ENCODE measurements at places on chromosomes 16 and 17. TPM values are rescaled to one million over a fixed set of nuclear protein-coding genes. Genes with fewer than 3 reads are reported as not detected.
A peak's percentile ranks its signal among the peaks of the same experiment; 100 is the strongest.

GRCh38 chr17:37089956-37090355 is 141.2 kb downstream of the AATF start:
- no peak overlapping the region for H3K4me3 ChIP-seq
- H3K27me3 ChIP-seq, result no peaks in the 10 kb centered on the region
- H3K36me3 ChIP-seq, result peaks cover 47% of the 10 kb centered on the region
- no peak overlapping the region for H3K27ac ChIP-seq

Gene KRT20
- total RNA-seq, result not detected

DNA sequence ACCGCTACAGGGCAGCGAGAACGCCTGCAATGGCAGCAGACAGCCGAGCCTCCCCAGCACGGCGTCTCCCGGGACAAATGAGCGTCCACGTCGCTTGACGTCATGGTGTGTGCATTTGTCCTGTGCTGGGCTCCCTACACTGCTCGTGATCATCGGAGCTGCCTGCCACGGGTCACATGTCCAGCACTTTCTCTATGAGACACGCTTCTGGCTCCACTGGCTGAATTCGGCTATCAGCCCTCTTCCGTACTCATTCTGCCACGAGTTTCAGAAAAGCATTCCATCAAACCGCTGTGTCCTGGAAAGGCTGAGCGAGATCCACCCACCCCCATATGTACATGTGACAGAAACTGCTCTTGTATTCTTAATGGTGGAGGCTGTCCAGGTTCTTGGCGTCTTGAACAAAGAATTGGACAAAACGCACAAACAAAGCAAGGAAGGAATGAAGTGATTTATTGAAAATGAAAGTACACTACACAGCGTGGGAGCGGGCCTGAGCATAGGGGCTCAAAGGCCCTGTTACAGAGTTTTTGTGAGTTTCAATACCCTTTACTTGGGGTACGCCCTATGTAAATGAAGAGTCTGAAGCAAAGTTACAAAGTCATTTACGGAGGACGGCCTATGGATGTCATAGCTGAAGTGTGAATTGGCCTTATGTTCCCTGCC is 28.5 kb upstream of the SHCBP1 start:
- no peak overlapping the region for H3K27ac ChIP-seq
- no peak overlapping the region for H3K4me3 ChIP-seq
- no peaks in the 10 kb centered on the region for H3K4me1 ChIP-seq
- no peaks in the 10 kb centered on the region for H3K36me3 ChIP-seq

DNA sequence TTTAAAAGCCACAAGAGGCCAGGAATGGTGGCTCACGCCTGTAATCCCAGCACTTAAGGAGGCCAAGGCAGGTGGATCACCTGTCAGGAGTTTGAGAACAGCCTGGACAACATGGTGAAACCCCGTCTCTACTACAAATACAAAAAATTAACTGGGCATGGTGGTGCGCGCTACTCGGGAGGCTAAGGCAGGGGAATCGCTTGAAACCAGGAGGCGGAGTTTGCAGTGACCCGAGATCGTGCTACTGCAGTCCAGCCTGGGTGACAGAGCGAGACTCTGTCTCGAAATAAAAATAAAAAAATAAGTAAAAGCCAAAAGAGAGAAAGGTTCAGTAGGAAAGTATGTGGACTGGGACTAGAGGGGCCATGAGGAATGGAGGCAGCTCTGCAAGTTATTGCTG is 13.1 kb upstream of the ITGAL start:
- no peak overlapping the region for H3K4me3 ChIP-seq
- H3K4me1 ChIP-seq, result no peaks in the 10 kb centered on the region
- DNase-seq, result no peak
- no peak overlapping the region for H3K27ac ChIP-seq
- no peaks in the 10 kb centered on the region for H3K27me3 ChIP-seq

Gene RGS11
- 1.1 TPM for total RNA-seq

DNA sequence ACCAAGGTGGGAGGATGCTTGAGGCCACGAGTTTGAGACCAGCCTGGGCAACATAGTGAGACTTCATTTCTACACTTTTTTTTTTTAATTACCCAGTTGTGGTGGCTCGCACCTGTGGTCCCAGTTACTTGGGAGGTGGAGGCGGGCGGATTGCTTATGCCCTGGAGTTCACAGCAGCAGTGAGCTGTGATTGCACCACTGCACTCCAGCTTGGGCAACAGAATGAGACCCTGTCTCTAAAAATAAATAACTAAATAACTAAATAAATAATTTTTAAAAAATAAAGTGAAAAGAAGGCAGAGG is 9.3 kb downstream of the DNAI2 start:
- no peak overlapping the region for H3K27ac ChIP-seq
- peaks cover 6% of the 10 kb centered on the region for H3K4me1 ChIP-seq
- H3K36me3 ChIP-seq, result no peaks in the 10 kb centered on the region
- H3K4me3 ChIP-seq, result no peak overlapping the region

DNA sequence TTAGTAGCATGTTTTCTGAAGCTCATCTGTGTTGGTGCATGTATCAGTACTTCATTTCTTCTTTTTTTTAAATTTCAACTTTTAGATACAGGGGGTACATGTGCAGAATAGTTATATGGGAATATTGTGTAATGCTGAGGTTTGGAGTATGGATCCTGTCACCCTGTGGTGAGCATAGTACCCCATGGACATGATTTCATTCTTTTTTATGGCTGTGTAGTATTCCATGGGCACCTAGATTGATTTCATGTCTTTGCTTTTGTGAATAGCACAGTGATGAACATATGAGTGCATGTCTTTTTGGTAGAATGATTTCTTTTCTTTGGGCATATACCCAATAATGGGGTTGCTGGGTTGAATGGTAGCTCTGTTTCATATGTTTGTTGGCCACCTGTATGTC is 55.0 kb upstream of the NOL11 start:
- peaks cover 4% of the 10 kb centered on the region for H3K4me1 ChIP-seq
- H3K36me3 ChIP-seq, result no peaks in the 10 kb centered on the region
- DNase-seq, result no peak
- no peaks in the 10 kb centered on the region for H3K27me3 ChIP-seq
- H3K27ac ChIP-seq, result no peak overlapping the region
- no peak overlapping the region for H3K4me3 ChIP-seq

DNA sequence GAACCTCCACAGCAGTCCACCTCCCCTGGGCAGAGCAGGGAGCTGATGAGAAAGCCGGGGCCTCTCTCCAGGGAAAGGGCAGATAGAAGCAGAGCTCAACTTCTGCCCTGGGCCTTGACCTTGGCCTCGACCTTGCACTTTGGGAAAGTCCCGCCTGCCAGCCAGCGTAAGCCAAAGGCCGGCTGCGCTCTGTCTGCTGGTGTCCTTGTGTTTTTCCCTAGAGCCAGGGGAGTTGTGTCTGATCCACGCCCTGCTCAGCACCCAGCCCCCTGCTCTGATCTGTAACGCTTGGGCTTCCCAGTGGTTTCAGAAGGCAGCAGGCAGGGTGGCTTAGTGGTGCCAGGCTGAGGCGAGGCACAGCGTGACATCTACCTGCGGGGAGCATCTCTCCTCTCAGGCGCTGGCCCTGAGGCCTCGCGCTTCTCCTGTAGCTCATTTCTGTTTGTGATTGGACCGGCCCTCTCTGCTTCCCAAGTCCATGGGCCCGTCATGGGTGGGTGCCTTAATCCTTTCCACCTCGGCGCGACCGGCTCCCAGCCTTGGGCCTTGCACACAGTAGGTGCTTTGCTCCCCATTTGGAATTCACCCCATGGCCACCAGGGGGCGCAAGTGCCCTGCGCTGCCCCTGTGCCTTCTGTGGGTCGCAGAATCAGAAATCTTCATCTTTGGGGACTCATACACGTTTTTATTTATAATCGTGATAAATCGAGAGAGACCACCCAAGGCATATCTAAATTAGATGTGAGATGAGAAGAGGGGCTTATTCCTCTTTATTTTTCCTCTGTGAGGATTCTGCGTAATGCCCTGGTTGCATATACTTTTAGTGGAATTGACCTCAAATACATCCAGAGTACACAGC is 24.2 kb downstream of the SGSH start:
- H3K27me3 ChIP-seq, result no peaks in the 10 kb centered on the region
- H3K4me3 ChIP-seq, result no peak overlapping the region
- H3K27ac ChIP-seq, result no peak overlapping the region
- no peaks in the 10 kb centered on the region for H3K36me3 ChIP-seq

DNA sequence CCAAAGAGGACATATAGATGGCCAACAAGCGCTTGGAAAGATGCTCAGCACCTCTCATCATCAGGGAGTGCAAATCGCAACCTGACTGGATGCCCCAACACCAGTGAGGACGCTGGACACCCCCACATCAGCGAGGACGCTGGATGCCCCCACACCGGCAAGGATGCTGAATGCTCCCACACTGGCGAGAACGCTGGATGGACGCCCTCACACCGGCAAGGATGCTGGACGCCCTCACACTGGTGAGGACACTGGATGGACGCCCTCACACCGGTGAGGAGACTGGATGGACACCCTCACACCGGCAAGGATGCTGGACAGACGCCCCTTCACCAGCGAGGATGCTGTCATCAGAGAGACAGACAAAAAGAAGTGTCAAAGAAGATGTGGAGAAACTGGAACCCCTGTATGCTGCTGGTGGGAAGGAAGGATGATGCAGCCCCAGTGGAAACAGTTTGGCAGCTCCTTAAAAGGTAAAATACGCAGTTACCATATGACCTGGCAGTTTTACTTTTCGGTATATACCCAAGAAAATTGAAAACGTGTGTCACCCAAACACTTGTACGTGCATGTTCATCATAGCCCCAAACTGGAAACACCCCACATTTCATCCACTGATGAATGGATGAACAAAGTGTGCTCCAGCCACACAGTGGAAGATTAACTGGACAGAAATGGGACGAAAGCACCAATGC is 10.1 kb upstream of the JPH3 start:
- H3K4me1 ChIP-seq, result peaks cover 3% of the 10 kb centered on the region
- DNase-seq, result no peak
- no peaks in the 10 kb centered on the region for H3K27me3 ChIP-seq
- no peaks in the 10 kb centered on the region for H3K36me3 ChIP-seq
- no peak overlapping the region for H3K4me3 ChIP-seq

- no peaks in the 10 kb centered on the region for H3K27me3 ChIP-seq
- 0 out of 2 replicates have a peak, but pooled peaks cover 3% of the 10 kb centered on the region for H3K4me1 ChIP-seq
- H3K4me3 ChIP-seq, result no peak overlapping the region
- no peak overlapping the region for H3K27ac ChIP-seq
- no peak for DNase-seq
- H3K36me3 ChIP-seq, result no peaks in the 10 kb centered on the region
Observed at GRCh38 chr16:4067262-4068001, 48.8 kb downstream of the ADCY9 start.

DNA sequence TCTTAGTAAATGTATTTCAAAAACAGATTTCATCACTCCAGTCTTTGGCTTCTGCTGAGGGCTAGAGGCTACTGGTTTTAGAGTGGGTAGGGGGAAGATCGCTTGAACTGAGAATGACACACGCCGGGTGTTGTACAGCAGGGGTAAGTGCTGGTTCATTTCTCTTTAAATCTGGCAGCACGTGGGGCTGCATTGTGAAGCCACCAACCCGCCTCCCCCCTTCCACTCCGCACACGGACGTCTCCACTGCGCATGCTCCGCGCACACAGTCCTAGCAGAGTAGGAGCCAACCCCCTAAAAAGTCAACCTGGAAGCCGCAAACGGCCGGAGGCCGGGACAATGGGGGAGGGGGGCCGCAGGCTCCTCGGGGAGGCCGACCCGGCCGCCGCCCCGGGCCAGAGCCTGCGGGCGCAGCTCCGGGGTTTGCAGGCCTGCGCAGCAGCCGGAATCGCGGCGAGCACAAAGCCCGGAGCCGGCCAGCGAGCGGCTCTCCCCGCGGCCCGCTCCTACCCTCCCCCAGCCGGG is 1.3 kb downstream of the UBE2G1 start:
- H3K27ac ChIP-seq, result peak overlapping the region; percentile 85
- no peaks in the 10 kb centered on the region for H3K4me1 ChIP-seq
- H3K4me3 ChIP-seq, result peak overlapping the region; percentile 98
- no peaks in the 10 kb centered on the region for H3K27me3 ChIP-seq
- DNase-seq, result peak; percentile 86

Gene MAPK8IP3
- total RNA-seq, result 41.4 TPM

DNA sequence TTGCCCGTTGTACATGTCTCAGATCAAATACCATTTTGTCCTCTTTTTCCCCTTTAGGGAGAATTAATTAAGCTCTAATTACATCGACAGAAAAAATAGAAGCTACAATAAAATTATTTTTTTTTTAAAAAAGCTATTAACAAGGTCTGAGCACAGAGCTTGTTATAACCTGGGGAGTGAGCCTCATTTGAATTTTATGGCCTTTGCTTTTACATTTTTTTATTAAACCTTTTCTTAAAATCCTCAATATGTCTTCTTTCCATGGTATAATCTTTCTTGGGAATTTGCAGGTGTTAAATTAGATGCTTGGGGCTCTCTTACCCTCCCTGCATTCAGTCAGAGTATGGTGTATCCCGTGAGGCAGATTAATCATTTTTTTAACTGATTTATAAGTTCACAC is 212.5 kb upstream of the XYLT1 start:
- no peak for DNase-seq
- no peak overlapping the region for H3K4me3 ChIP-seq
- no peaks in the 10 kb centered on the region for H3K4me1 ChIP-seq
- H3K27me3 ChIP-seq, result no peaks in the 10 kb centered on the region

Gene RHBDF1
- 32.5 TPM for total RNA-seq

Gene C1QTNF8
- total RNA-seq, result not detected

DNA sequence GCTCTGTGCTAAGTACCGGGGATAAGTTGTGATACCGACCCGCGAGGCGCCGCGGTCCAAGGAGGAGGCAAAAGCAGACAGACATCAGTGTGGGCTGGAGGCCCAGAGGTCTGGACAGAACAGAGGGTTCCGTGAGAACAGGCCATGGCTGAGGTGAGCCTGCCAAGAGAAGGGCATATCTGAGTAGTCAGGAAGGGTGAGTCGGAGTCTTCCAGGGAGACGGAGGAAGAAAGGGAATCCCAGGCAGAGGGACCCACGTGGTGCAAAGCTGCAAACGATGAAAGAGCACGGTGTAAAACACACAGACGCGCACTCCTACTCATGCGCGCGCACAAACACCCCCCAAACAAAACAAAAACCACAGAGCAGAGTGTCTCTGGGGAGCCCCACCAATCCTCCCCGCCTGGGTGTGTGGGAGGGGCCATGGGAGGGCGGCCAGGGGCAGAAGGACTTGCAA is 18.1 kb downstream of the RHBDL3 start:
- no peak for DNase-seq
- H3K4me1 ChIP-seq, result peaks cover 27% of the 10 kb centered on the region
- no peak overlapping the region for H3K4me3 ChIP-seq
- no peaks in the 10 kb centered on the region for H3K27me3 ChIP-seq
- no peak overlapping the region for H3K27ac ChIP-seq
- H3K36me3 ChIP-seq, result no peaks in the 10 kb centered on the region

Gene HOXB1
- not detected for total RNA-seq

Gene DPEP1
- 2.5 TPM for total RNA-seq

DNA sequence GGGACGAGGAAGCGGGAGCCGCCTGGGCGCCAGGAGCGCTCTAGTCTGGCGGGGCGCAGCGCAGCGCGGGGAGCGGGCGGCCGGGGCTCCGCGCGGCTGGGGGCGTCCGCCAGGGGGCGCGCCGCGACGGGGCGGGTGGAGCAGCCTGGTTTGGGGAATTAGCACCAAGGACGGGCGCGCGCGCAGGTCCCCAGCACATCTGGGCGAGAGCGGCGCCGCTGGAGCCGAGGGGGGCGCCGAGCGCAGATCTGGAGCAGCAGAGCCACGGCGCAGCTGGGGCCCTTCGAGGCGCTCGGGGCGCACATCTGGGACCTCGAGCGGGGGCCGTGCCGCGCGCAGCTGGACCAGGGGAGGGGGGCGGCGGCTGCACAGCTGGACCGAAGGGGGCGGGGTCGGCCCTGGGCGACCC is at the start of gene NXPH3:
Gene NXPH3 (plus strand): TSS at position 193 of the 409 bp plus-strand sequence. CDS start 349 bp downstream, outside the sequence.
- H3K27ac ChIP-seq, result no peak within 1 kb of the TSS
- peaks cover 5% of the 10 kb centered on the region for H3K27me3 ChIP-seq
- H3K4me1 ChIP-seq, result no peaks in the 10 kb centered on the region
- peak within 1 kb of the TSS; percentile 79 for H3K4me3 ChIP-seq
- no peaks in the 10 kb centered on the region for H3K36me3 ChIP-seq
